Breast epithelium (tissue), 4 donors: ENCODE measurements at places on chromosomes 4 and X.

DNA sequence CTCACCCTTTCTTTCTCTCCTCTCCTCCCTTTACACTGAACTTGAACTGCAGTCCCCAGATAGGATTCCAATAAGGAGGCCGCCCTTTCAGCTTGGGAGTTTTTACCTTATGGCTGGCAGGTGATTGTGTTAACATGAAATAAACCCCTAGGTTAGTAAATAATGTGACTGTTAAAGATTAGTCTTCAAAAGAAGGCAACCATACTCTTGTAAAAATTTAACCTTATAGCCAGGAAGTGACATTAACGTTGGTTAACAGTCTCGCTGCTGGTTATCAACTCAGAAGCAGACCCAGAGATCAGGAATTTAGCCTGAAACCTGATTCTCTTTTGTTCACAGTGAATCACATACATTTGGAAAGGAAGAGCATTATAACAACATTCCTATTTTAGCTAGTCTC is 15.2 kb downstream of the FHDC1 start:
- DNase-seq, result no peak

DNA sequence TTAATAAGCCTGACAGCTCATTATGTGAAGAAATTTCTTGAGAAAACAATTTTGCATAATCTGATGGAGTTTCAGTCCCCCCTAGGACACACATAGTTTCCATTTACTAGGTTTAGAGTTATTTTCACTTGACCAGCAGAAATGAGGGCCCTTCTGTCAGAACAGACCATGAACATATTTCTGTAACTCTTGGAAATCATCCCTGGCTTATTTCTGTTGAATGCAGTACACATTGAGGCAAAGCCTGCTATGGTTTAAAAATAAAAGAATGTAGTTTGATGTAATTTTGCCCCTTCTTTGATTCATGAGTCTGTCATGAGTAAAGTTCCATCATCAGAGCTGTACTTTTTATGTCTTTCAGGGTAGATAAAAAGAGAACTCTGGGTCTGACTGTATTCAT is 104.6 kb upstream of the ETNPPL start:
- DNase-seq, result no peak

- no peak for DNase-seq
These were observed 86.4 kb upstream of the MAB21L2 start for GRCh38 chr4:150495550-150495949.

DNA sequence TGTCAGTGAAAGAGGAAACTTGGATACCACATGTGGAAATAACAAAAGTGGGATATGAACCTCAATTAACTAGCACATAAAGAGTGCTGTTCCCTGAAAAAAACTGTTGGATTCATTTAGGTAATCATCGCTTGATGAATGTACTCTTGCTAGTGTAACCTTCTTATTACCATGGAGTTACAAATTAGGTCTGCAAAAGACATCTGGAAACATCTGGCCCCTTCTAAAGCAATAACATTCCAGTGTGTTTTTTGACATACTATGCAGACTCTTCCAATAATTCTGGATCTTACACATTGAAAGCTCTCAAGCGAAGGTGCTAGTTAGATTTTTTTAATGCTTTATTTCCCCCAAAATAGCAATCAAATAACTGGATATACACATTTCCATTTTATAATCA is 134.6 kb downstream of the ATP10D start:
- DNase-seq, result no peak

DNA sequence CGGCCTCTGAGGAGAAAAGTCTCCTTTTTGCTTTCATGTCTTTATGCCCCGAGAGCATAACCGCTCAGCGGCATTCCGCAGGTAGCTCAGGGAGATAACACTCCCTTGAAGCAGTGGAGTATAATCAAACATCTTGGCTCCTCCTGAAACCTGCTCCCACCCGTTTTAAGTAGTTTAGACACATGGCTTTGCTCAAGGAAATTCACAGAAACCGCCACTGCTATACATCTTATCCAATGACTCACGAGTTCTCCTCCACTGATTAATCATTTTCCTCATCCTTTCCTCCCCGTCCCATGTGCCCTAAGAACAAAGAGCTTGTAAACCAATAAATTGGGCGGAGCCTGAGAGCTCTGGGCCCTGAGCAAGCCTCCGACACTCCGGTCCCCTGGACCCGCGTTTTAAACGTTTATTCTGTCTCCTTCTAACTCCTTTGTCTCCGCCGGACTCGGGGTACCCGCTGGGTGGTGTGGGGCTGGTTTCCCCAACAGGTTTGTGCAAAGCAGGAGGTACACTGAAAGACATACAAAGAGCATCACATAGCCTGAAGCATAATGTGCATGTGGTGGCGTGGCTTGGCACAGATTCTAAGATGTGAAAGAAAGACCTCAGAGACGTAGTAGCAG is 401.2 kb downstream of the TLL1 start:
- DNase-seq, result no peak

- no peak for DNase-seq
These were observed 16.9 kb upstream of the ZIC3 start for GRCh38 chrX:137549073-137549472.

DNA sequence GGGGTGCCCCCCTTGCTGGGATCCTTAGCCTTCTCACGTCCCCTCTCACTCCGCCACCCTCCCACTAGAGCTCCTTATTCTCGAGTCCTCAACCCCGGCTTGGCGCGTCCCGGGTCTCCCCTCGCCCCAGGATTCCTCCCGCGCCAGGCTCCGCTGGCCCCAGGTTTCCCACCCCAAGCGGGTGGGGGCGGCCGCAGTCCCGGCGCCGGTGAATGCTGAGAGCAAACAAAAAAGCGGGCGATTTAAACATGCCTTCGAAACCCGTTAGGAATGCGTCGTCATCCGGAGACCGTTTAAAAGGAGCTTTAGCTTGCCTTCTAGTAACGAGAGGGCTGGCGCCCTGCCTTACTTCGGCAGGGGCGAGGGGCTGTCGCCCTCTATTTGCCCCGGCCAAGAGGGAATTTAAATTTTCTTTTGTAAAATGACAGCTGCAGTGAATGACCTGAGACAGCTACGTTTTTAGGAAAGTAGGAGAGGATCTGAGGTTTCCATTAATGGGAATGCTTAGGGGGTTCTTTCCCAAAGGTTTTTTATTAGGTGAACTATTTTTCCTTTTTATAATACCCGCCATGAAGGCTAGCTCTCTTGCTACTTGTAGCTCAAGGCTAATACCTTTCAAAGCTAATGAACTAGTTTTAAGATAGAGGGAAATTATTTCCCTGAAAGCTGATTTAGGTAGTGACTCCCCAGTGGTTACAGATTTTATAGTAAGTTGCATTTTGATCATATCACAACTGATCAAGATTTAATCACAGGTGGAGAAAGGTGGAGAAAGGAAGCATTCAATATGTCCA is 3.1 kb downstream of the JADE1 start:
- no peak for DNase-seq

DNA sequence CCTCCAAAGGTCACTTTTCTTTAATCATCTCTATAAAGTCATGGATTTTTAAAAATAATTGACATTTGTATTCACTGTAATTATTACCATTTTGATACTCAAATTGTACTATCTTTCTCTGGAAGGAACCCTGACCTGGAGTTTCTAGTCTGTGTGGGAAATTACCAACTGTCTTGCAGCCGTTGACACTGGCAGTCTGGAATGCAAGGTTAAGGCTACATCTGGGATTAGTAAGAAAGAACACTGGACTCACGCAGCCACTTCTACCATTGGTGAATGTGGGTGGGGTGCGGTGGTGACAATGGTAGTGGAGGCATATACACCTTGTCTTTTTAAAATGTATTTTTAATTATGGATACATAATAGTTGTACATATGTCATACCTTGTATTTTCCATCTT is 40.9 kb downstream of the EGF start:
- DNase-seq, result no peak

GRCh38 chrX:66043584-66043983 is 3.7 kb upstream of the VSIG4 start:
- DNase-seq, result no peak

DNA sequence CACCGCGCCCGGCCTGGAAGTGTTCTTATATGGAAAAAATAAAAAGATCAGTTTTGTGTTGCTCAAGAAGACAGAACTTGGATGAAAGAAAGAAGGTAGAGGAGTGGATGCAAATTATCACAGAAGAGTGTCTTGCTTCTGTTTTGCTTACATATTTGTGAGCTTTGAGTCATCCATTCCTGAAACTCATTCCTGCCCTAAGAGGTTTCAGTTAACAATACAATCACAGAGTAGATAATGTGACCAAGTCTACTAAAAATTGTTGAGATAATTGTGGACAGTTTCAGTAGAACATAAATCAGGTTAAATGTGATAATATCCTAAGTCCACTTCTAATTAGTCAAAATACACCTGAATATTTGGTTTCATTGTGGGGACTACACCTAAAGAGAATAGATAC is 26.4 kb upstream of the LRCH2 start:
- DNase-seq, result no peak

DNA sequence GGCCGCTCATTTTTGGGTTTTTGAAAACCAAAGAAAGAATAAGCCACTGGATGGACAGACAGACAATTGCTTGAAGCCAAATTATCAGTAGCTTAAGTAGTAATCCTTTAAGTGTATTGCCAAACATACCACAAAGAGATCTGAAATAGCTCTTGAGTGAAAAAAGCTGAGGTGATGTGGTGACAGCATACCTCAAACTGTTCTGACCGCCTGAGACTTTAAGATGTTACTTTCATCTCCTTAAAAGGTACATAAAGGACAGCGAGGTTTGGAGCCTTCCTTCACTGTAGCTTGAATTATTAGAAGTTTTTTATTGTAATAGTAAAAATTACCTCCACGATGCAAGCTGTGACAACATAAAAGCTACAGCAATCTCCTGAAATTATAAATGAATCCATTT is 271.5 kb upstream of the FAM241A start:
- DNase-seq, result no peak
